ENCODE measurements at places on chromosomes 2 and 18.

DNA sequence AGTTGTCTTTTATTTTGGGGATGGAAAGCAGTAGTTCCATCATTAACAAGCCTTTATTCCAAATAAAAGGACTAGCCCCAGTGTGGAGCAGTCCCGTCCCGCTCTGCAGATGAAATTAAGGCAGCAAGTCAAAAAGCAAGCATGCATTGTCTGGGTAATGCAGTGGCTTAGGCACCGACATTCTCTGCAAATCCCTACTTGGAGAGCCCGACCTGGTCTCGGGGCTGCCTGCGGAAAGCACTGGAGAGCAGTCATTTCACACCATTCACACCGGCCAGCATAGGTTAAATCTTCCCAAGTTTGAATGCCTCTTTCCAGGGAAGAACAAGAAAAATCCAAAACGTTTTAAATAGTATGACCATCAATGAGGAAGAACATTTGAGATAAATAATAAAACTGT, 24.4 kb upstream of the RAB12 start:
- DNase-seq = no peak

DNA sequence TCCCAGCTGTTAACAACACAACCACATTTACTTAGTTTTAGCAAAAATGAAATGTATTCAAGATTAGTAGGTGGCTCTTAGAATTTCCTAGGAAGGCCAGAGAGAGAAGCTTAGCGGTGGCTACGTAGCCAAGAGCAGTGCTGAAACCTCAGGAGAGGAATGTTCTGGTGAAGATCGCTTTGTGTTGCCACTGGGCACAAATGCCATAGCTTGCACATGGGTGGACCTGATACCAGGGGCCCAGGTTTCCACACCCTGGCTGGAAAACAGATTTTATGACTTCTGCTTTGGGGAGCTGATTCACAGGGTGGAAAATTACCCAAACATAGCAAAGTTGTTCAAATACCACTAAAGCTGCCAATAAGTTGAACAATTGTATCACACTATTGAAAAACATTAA, 43.4 kb downstream of the THUMPD2 start:
- no peak for DNase-seq

DNA sequence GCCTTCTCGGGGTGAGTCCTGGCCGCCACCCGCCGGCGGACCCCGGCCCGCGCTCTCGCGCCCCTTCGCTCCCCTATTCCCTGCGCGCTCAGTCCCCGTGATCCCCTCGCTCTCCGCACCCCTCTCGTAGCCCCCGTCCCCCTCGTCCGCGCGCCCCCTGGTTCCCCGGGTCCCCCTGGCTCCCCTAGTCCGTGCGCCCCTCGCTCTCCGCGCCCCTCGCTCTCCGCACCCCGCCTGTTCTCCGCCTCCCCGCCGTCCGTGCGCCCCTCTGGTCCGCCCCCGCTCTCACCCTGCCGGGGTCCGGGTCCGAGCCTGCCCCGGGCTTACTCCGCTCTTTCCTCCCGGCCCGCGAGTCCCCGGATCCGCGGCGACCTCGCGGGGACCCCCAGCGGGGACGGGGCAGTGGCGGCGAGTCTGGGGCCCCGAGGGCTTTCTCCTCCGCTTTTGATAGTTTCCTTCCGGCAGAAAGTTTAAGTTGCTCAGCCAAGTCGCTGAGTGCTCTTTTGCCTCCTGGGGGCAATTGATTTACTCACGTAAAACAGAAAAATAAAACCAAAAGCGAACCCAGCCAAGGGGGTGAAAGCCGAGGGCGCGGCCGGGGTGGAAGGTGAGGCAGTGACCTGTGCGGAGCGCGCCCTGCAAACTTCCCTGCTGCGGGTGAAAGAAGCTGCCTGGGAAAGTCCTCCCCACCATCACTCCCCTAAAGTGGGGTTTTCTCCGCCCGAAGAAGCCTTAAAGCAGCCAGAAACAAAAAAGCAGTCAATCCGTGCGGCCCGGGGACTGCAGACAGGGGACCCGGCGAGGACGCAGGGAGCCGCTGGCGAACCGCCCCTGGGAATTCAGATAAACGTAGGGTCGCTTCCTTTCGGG, 568 bp downstream of the RAB31 start:
- no peak for DNase-seq

DNA sequence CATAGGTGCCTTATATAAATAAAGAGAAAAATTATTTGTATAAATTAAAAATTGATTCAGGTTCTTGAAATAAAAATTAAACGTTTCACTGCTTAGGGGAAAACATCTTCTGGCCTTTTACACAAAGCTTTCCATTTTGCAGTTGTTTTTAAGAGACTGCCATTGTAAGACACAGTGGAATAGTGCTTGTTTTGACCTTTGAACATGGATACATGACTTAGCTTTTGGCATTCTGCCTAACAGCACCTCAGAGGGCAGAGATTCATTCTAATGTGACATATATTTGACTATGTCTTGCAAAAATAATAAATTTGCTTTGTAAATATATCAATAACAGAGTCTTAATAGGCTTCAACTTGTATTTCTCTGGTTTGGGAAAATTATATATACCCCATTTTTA, 142.1 kb downstream of the SLC4A10 start:
- DNase-seq = no peak

- no peak for DNase-seq
Measured at GRCh38 chr2:74744731-74745515, 89.0 kb upstream of the HK2 start.

DNA sequence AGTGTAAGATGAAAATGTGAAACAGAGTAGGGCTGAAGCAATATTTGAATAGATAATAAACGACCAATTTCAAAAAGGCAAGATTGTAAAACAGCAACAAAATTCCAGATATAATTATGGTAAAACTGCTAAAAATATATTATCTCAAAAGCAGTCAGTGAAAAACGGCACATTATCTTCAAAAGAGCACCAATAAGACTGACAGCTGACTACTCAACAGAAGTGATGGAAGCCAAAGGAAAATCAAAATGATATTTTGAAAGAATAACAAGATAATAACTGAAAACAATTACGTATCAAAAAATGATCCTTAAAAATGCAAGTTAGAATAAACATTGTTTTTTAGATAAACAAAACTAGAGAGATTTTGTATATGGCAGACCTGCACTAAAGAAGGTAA, 920.6 kb upstream of the FAM98A start:
- no peak for DNase-seq

DNA sequence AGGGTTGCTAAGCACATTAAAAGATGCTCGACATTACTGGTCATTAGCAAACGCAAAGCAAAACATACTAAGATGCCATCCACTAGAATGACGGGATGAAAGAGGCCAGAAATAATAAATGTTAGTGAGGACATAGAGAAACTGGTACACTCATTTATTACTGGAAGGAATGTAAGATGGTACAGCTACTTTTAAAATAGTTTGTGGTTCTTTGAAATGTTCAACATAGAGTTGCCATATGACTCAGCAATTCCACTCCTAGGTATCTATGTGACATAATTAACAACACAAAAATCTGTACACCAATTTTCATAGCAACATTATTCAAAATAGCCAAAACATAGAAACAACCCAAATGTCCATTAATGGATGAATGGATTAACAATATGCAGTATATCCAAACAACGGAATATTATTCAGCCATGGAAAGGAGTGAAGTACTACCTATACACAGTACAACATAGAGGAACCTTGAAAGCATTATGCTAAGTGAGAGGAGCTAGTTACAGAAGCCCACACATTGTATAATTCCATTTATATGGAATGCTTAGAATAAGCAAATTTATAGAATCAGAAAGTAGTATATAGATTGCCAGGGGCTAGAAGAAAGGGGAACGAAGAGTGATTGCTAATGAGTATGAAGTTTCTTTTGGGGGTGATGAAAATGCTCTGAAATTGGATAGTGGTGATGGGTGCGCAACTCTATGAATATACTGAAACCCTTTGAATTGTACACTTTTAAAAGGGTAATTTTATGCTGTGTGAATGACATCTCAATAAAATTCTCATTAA, 61.9 kb upstream of the IL1R1 start:
- DNase-seq = no peak

DNA sequence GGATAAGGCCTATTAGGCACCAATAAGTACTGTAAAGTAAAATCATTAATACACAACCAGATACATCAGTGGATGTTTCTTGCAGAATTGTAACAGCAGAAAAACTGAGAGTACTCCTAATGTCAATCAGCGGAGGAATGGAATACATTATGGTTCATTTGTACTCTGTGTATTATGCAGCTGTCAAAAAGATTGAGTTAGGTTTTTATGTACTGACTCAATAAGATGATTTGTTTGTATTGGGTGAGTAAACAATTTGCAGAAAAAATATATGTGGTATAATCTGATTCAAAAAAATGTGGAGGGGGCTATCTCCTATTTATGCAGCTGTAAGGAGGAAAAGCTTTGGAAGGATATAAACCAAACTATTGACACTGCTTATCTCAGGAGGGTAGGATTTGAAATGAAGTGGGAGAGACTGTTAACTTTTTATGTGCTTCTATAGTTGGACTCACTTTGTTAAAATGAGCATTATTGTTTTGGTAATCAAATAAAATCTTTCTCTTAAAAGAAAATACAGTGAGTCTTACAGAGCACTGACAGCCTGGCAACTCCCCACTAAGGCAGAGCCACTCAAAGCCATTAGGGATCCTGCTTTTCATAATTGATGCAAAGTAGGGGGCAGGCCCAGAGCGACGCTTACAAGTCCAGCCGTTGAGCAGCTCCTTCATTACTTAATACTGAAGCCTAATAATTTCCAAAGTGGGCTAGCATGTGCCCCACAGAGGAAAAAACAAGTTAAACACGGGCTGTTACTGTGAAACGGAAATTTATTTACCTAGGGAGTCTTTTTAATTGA, 168.8 kb downstream of the PHLPP1 start:
- DNase-seq = no peak

GRCh38 chr18:59822612-59823550, 76.9 kb upstream of the PMAIP1 start:
- no peak for DNase-seq

GRCh38 chr2:75031906-75032803, 73.7 kb downstream of the POLE4 start:
- no peak for DNase-seq

DNA sequence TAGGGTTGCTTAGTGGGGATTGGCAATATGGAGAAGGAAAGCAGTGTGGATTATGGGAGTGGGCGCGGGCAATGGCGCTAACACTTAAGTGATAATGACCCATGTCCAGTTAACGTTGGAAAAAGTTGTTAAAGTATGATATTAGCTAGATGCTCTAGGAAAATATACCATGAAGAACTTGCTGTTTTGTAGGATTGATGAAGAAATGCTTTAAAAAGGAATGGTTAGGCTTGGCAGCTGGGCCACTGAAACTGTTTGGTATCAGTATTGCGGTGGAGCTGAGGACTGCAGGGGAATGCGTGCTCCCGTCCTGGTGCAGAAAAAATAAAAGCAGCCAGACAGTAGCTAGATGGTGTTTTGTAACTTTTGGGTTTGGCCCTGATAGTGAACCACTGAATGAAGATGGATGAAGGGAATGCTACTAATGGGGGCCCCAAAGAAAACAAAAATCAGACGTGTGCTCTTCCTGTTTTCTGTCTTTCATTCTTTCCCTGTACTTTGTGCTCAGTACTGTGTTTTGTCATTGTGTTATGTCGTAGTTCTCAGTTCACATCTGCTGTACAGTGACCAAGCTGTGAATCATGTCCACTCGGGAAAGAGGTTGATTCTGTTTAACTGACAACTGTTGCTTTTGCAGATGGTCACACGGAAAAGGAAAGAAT, 999 bp downstream of the INSIG2 start:
- no peak for DNase-seq

GRCh38 chr18:29434650-29435049, 1257.7 kb upstream of the CDH2 start:
- DNase-seq = no peak

- no peak for DNase-seq
Measured at GRCh38 chr2:240965296-240965904, 33.0 kb upstream of the SNED1 start.

- DNase-seq = no peak
Measured at GRCh38 chr2:209936106-209936666, 66.3 kb upstream of the RPE start.

DNA sequence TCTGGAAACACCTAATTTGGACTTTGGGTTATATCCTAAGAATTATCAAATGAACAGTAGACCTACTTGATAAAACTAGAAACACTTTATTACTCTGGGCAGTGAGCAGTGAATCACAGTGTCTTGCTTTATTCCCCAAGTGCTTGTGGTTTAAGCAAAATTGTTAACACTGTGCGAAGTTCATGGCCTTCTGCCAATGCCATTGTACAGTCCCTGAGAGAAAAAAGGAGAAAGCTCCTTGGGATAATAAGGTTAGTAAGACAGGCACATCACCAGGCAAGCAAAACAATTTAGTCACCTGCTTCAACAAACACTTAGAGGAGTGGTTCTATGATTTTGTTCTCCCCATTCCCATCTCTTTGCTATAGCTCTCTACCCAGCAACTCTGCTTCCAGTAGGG, 39.8 kb downstream of the ADCYAP1 start:
- no peak for DNase-seq

GRCh38 chr18:68427951-68428401, 286.9 kb downstream of the TMX3 start:
- no peak for DNase-seq

GRCh38 chr2:55296393-55296792, 27.4 kb upstream of the MTIF2 start:
- no peak for DNase-seq

- DNase-seq = no peak
Measured at GRCh38 chr2:163775304-163775703, 39.5 kb upstream of the FIGN start.

DNA sequence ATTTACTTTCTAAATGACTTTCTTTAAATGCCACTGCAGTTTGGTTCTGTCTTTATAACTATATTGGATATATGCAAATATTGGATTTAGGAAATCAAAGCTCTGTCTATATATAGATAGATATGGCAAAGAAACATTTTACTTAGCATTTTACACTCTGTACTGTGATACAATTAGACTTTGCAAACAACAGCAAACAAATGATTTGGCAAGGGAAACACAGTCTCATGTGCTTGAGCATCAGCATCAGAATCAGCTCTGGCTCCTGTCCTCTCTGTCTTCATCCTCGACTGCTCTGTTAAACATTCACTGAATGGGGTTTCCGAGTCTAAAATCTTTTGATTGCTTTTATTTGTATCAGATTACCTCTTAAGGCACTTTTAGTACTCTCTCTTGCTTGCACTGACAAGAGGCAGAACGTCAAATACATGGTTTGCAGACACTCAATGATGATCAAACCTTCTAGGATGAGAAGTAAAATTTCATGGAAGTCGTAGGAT, 176.8 kb upstream of the LRP1B start:
- DNase-seq = no peak

- no peak for DNase-seq
Measured at GRCh38 chr2:1024981-1025380, 74.3 kb downstream of the SNTG2 start.

Measured in stimulated activated CD8-positive, alpha-beta memory T cell treated with anti-CD3 and anti-CD28 coated beads, Interleukin-15, amount 100 ng/mL, for 24 hours (primary cell).